ENCODE measurements at places on chromosomes 2 and 18.

- DNase-seq, result no peak
These were observed 39.5 kb upstream of the LBH start for GRCh38 chr2:30191819-30192271.

DNA sequence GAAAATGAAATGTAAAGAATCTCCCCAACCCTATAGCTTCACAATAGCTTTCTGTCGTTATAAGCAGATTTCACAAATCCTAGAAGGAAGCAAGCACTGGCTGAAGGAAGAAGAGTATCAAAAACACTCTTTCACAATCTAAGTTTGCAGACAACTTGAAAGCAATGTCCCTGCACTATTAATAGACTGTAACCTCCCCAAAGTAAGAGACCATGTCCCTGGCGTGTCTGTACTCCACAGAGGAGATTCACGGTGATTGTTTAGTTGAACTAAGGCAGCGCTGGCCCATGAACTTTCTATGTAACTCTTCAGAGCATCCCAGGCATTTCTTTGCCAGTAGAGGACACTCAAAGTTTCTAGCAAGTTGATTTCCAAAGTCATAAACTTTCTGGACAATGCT is 128.0 kb upstream of the HNRNPA3 start:
- no peak for DNase-seq

- DNase-seq, result peak; percentile 85
These were observed 100.1 kb downstream of the CRACDL start for GRCh38 chr2:98835831-98836385.

- DNase-seq, result no peak
These were observed 20.2 kb upstream of the SSB start for GRCh38 chr2:169778446-169778845.

DNA sequence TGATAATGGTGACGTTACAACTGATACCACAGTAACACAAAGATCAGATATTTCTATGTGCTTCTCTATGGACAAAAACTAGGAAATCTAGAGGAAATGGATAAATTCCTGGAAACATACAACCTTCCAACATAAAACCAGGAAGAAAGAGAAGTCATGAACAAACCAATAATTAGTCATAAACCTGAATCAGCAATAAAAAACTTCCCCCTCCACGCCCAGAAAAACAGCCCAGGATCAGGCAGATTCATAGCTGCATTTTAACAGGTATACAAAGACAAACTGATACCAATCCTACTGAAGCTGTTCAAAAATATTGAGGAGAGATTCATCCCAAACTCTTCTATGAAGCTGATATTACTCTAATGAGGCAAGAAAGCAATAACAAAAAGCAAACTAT is 1535.2 kb upstream of the LRRTM1 start:
- no peak for DNase-seq

DNA sequence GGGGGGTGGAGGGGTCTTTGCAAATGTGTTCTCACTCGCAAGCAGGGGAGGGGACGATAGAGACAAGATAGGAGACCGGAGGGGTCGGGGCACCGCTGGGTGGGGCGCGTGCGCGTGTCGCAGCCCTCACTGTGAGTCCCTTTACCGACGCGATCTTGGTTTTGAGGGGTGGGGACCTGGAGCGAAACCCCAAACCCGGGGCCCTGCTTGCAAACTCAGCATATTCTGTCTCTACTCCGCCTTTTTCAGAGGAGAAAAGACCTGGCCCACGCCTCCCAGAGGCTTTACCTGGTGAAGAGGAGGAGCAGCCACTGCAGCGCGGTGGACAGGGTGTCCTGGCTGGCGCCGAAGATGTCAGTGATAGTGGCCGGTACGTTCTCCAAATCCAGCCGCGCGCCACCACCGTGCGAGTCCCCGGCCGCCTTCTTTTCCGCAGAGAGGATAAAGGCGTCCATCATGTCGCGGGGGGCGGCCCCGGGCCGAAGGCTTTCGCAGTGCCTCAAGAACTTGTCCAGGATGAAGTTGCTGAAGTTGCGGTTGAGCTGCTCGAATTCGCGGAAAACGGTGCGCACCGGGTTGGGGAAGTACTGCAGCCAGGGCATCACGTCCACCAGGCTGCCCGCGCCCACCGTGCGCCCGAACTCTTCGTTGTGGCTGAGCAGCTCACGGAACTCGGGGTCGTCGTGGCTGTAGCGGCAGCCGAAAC is 1.7 kb downstream of the CYP1B1 start:
- no peak for DNase-seq

DNA sequence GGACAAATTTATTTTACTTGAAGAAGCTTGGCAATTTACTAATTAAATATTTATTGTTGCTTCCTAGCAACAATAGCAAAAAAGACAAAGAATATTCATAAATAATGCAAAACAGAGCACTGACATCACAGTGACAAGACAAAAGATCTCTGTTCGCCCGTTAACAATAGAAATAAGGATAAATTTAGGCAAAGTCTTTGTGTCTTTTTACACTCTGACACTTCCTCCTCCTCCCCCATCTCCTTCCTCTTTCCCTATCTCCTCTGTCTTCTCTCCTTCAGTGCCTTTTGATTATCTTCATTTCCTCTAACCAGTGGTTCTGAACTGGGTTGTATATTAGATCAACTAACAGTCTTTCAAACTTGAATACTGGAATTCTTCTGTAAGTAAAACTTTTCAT is 808.4 kb downstream of the ERBB4 start:
- DNase-seq, result no peak

DNA sequence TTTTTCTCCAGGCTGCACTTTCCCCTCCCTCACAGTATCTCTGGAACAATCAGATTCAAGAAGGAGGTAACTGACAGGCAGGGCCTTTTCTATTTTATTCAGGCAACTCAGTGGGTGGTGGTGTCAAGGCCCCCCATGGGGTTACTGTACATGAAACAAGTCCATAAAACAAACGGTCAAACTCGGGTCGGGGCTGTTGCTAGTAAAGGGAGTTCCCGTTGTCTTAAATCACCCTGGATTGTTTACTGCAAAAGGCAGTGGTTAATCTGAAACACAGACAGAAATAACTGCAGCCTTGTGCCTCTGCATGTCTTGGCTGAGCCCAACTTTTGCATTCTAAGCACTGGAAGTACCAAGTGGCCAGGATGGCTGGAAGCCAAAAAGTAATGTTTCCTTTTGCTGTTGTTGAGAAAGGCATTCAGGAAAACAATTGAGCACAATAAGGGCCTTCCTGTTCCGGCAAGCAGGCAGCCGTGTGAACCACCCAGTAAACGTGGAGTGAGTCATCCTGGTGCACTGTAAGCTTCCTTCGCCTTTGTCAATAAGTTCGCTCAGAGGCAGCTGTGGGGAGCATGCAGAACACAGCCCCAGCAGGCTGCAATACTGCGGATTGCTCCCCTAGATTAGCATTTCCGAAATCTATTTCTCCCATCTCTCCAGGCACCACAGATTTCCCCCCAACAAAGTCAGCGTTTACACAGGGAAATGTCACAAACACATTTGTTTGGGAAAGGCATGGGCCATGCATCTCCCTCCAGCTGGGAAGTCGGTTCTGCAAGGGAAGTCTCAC is 149.6 kb downstream of the IRS1 start:
- DNase-seq, result no peak

DNA sequence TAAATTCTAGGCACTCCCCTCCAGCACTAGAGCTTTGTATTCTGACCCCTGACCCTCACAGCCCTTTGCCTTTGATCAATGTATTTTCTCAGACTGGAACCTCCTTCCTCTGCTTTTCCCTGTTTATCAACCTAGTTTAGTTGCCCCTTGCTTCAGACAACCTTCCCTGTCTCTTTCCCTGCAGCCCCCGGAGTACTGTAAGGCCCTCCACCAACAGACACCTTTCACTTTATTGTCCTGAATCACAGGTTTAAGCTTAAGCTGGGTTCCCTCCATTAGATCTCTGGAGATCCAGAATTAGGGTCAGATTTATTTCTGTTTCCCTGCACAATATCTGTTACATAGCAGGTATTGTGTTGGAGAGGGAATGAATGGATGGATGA is 140.2 kb downstream of the DDX1 start:
- DNase-seq, result no peak

GRCh38 chr2:33848486-33848885 is 249.4 kb upstream of the FAM98A start:
- DNase-seq, result no peak

- peak; percentile 54 for DNase-seq
These were observed 47.3 kb downstream of the C2orf42 start for GRCh38 chr2:70143314-70144150.

- peak; percentile 30 for DNase-seq
These were observed 117.5 kb downstream of the ATP9B start for GRCh38 chr18:79186649-79187048.

DNA sequence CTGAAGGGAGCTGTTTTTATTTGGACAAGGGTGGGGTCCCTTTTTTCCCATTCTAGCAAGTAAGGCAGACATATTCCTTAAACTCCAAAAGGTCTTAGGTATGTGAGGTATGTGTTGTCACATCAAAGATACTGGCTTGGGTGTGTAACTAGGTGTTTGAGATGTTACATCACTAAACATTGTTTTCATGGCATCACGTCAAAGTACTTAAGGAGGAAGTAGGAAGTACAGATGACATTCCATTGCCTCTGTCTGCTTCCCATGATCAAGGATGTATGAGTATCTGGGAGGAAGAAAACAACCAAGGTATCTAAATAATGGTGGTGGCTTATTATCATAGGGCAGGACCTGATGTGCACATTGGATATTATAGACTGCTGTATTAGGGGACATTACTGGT is 39.3 kb downstream of the CD302 start:
- DNase-seq, result no peak

DNA sequence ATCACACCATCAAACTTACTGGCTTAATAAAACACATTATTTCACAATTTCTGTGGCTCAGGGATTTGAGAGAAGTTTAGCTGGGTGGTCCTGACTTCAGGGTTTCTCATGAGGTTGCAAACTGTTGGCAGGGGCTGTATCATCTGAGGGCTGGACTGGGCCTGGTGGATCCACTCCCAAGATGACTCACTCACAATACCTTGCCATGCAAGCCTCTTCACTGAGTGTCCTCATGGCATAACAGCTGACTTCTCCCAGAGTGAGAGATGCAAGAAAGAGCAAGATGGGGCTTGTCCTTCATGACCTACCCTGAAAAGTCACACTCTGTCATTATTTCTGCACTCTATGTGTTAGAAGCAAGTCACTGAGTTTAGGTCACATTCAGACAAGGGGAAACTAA is 73.8 kb downstream of the AQP4 start:
- no peak for DNase-seq

DNA sequence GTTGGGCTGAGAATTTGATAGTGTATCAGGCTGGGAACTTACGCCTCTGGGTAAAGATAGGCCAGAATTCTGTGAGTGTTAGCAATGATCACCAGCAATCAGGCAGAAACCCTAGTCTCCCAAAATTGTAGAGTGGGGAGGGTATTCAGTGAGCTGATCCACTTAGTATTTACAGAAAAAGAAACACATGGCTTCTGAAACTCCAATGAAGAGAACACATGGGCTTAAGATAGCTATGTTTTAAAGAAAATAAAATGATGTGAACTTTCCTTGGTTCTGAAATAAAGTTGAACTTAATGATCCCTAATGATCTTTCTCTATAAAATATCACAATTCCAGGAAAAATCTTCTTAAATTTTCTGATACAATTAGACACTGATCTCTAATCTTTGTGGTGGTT is 472.8 kb downstream of the DCC start:
- no peak for DNase-seq

DNA sequence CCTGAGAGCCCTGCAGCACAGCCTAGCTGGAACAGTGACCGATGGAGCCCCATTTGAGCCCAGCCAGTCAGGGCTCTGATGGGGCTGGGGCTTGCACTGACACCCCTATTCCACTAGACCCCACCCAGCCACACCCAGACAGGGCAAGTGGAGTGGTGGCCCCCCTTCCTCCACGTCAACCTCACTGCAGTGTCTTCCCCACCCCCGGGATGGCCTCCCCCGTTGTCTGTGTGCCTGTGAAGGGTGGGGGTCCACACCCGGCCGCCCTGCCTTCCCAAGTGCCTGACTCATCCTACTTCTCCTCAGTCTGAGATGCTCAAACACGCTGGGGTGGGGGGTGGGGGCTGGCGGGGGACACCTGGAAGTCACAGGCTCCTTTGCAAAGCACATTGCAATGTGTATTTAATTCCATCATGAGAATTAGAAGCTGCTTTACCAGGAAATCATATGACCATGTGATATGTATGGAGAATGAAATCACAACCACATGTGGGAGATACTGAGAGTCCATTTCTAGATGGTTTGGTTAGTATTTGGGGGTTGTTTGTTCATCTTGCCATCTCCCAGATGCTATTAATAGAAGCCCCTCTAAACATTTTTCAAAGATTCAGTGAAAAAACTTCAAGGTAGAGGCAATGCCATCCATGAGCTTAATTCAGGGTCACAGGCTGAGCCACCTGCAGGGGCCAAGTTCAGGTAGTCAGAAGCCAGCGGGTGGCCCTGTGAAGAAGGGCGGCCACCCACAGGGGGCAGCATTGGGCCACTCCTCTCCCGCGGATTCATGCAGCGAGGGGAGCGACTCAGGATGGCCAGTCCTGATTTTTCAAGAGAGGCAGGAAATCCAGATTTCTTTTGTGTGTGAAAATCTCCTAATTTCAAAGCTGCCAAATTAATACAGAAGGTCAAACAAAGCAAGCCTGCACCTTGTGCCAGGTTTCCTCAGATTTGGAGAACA is 22.7 kb upstream of the GMPPA start:
- peak; percentile 39 for DNase-seq

GRCh38 chr2:121766624-121767023 is 11.2 kb downstream of the TSN start:
- no peak for DNase-seq

GRCh38 chr2:5322396-5322795 is 369.8 kb upstream of the SOX11 start:
- no peak for DNase-seq

DNA sequence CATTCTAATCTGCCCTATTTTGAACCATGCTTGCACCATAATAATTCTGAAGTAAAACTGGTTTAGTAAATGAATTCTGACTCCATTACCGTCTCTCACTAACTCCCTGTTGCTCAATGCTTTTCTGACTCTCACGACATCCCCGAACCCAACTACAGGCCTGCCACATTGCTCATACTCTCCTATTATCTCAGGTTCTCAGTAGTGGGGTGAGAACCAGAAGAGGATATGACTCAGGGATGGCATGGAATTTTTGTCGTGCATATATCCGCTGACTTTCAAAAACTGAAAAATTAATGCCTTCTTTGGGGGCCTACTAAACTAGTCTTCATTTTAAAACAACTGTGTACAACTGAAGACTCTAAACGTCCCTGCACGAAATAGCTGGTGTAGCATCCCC is 34.3 kb downstream of the NETO1 start:
- DNase-seq, result no peak

DNA sequence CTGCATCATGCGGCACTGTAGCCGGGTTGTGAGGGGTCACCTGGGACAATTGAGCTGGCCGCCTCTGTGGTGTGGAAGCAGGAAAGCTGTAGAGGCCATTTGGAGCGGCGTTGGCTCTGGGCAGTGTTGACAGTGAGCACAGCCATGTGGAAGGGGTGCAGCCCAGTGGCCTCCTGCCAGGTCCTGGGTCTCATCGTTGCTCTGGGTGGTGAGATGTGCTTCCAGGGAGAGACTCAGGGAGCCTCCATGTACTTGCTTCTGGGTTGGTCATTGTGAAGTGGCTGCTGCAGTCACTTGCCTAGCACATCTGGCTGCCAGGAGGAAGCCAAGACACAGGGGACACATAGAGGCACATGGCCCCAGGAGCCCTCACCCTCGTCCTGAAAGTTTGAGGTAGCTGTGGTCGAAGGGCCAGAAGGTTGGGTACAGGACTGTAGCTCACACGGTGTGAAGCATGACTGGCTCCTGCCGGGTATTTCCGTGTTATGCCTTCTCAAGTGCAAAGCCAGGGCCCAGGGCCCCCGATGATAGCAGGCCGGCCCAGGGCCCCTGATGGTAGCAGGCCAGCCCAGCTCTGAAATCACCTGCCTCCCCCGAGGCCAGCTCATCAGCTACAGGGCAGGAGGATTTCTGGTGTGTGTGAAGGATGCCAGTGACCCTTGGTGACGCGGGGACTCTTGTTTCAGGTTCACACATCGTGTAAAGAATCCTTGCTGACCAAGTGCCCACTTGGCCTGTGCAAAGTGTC is 82.6 kb downstream of the DGKD start:
- DNase-seq, result no peak
